Activated CD4-positive, alpha-beta memory T cell treated with anti-CD3 and anti-CD28 coated beads for 36 hours (primary cell): ENCODE measurements at places on chromosomes 2 and 18.

DNA sequence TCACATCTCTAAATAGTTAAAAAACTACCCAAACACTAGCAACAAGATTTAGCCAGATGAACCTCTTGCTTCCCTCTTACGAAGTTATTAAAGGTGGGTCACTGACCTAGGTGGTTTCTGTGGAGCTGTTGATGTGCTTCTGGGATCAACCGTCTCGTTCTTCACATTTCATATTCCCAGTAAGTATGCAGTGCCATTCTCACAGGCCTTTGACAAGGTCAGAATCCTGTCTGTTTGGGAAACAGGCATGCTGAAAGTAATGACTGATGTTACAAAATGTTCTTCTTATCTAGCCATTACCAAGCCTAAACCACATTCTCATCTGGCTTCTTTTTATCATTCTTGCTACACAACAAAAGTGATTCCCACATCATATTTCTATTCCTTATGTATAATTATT, 70.3 kb downstream of the WDR7 start:
- DNase-seq, result no peak

- DNase-seq, result peak; percentile 12
These were observed 344.6 kb upstream of the CHAC2 start for GRCh38 chr2:53422979-53423378.

GRCh38 chr2:102025016-102025501, 33.3 kb downstream of the IL1R2 start:
- DNase-seq, result no peak

- DNase-seq, result no peak
These were observed 139.9 kb upstream of the MAPRE2 start for GRCh38 chr18:34901299-34901698.

- no peak for DNase-seq
These were observed 168.4 kb downstream of the EIPR1 start for GRCh38 chr2:3209258-3209657.

- DNase-seq, result no peak
These were observed 95.4 kb downstream of the KCNE4 start for GRCh38 chr2:223147431-223147830.

- DNase-seq, result no peak
These were observed 181.7 kb downstream of the ATAD2B start for GRCh38 chr2:23745068-23745725.

GRCh38 chr18:58097907-58098166, 53.8 kb downstream of the NEDD4L start:
- DNase-seq, result no peak

DNA sequence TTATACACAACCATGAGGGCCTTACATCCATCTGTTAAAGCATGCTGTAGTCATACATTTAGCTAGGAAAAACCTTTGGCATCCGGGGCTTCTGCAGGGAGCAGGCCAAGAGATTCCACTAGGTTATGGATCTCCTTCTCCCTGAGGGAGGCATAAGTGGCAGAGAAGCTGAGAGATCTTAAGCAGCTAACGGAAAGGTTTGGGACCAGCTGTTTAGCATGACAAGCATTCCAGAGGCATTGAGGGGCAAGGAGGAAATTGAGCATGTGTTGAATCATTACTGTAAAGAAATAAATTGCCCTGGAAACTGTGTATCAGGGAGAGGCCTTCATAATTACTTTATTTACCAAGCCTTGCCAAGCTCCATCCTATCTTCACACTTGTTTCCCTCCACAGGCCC, 643.1 kb downstream of the CNTNAP5 start:
- no peak for DNase-seq
